ENCODE measurements at places on chromosomes 2 and 18.

- DNase-seq = no peak
Observed at GRCh38 chr2:119647440-119648169, 31.4 kb upstream of the TMEM177 start.

GRCh38 chr18:70334728-70335329, 46.0 kb downstream of the SOCS6 start:
- peak; percentile 12 for DNase-seq

GRCh38 chr18:8480506-8481328, 128.5 kb upstream of the RAB12 start:
- DNase-seq = peak; percentile 65

- DNase-seq = no peak
Observed at GRCh38 chr2:25421289-25421688, 79.6 kb upstream of the DNMT3A start.

GRCh38 chr2:64581777-64582539, 57.8 kb downstream of the AFTPH start:
- no peak for DNase-seq

- DNase-seq = no peak
Observed at GRCh38 chr2:60033325-60033724, 520.1 kb downstream of the BCL11A start.

- DNase-seq = peak; percentile 66
Observed at GRCh38 chr2:179917272-179917671, 55.9 kb upstream of the ZNF385B start.

DNA sequence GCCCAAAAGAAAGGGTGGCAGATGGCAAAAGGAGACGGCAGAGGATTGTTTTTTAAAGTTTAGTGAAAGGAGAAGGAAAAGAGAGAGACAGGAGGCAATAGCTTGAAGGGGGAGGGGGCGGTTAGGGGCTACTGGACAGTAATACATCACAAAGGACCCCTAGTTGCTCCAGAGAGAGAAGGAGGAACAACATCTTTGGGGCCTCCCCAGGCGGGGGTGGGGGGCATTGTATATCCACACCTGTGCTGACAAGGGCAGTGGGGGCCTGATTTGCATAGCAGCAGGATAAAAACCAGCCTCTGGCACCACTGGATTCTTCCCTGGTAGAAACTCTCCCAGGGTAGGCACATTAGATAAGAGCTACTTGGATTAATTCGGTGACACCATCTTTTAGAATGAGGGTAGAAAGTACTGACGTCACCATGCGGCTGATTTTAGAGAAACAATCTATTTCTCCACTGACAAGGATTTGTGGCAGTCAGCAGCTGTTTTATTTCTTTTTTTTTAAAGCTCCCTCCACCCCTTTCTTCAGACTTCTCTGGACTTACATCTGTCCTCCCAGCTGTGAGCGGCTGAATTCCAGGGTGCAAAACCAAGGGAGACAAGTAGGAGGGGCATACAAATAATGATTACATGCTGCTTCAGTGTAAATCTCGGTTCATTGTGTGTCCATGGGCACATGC, 199.8 kb upstream of the NRP2 start:
- no peak for DNase-seq

GRCh38 chr2:238820916-238821315, 27.0 kb upstream of the TWIST2 start:
- peak; percentile 75 for DNase-seq

DNA sequence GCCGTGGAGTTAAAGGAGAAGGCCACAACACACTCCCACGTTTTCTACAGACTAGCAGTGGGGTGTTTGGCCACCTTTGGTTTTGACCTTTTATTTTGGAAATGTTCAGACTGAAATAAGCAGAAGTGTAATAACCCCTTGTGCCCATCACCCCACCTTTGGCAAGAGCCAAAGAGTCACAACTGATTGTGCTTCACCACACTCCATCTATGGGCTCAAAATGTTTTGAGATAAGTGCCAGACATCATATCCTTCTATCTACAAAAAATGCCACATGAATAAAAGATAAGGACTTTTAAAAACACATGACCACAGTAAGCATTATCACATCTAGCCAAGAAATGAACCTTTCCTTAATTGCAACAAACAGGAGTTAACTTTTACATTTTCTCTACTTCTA, 9.9 kb upstream of the GPR35 start:
- no peak for DNase-seq

DNA sequence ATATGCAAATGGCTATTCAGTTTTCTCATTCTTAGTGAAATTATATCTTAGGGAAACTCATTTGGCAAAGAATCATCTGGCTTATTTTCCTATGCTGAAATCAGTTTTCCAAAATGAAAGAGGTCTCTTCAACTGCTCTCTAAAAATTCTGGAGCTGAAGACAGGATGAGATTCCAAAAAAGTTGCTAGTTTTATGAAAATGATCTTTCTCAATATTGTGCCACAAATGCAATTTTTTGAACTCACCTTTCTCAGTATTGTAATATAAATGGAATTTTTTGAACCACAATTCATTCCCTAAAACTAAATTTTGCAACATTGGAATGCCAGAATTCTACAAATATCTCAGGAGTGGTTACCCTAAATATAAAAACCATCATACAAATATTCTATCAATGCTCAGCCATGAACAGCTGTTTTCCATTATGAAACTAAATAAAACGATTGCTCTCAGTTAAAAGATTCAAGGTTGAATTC, 147.7 kb upstream of the PKDCC start:
- DNase-seq = no peak

- DNase-seq = peak; percentile 17
Observed at GRCh38 chr2:175147186-175147585, 20.8 kb downstream of the ATF2 start.

DNA sequence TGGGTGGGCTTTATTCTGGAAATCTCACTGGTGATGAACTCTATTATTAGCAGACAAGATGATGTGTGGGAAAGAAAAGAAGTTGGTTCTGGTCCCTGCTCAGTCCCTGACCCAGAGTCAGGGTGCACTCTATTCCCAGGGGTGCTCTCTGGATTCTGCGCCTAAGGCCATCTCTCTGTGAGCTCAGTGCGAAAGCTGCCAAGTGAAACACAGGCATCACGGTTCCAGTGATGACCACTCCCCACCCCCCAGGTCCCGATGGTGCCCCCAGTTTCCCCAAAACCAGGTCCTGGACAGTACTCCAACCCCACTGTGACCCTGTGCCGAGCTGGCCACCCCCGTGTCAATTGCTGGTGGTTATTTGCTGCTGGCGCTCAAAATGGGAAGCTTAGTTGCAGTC, 30.1 kb downstream of the RHOB start:
- DNase-seq = no peak

DNA sequence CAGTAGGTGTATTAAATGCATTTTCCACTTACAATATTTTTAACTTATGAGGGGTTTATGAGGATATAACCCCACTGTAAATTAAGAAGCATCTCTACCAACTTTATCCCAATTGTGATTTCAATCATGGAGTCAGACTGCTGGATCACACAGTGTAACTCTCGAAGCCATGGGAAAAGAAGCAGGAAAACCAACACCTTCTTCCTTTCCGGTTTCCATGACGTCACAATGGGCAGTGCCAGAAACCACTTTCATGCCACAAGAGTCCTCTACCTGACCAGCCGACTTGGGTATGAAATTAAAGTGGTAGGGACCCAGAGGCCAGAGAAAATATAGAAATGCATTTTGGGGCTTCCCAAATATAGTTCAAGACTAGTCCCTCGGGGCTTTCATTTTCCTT, 4.2 kb downstream of the RNF152 start:
- DNase-seq = no peak

DNA sequence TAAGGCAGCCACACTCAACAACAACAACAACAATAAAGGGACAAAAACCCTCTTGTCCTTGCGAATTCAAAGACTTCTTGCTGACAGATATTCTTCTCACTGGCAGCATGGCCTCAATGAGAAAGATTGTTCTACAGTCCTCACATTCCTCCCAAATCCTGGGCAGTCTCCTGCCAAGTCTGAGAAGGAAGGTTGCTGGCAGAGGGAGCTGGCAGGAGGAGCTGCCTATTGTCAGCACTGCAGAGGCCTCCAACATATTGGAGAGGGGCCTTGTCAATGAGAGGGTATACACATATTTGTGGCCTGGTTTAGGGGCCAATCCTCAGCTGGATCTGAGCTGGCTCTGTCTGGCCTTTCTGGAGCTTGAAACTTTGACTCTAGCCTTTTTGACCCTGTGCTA, 63.5 kb downstream of the LAMA3 start:
- DNase-seq = peak; percentile 15

DNA sequence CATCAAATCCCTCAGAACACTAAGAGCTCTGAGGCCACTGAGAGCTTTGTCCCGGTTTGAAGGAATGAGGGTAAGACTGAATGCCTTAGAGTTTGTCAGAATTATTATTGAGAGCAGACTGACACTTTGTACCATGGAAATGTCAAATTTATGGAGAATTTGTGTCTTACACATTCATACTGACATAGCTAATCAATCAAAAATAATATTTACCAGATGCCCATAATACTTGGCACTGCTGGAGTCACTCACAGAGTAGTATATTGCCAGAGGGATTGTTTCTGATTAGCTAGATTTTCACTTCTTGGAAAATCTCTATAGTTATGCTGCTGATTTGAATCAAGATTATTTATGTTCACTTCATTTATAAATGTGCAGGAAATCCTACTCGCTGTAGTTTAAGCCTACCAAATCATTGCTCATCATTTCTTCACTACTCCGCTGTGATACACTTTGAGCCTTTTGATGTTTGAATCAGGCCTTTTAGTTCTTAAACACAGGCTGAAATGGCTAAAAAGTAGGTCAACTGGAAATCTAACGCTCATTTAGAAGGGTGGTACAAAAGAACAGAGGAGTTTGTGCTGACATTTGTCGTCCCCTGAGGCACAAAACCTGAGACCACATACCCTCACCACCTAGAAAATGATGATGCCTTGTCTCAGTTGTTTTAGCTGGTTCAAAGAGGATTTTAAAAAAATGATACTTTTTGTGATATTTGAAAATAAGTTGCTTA, 96.1 kb upstream of the CSRNP3 start:
- DNase-seq = no peak

DNA sequence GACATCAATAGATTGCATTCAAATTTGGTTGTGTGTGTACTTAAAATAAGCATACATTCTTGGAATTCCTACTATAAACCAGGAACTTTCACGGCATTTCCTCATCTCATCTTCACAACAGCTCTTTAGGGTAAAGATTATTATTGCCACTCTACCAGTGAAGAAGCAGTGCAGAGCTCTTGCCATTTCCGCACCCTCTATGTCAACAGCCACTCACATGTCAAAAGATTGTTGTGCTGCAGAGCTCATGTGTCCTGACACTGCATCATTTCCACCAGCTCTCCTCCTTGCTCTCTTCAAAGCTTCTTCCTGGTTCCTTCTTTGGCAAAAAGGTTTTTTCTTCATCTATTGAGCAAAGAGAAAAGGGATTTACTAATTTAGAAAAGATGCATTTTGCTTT, 26.5 kb upstream of the L3MBTL4 start:
- peak; percentile 1 for DNase-seq

DNA sequence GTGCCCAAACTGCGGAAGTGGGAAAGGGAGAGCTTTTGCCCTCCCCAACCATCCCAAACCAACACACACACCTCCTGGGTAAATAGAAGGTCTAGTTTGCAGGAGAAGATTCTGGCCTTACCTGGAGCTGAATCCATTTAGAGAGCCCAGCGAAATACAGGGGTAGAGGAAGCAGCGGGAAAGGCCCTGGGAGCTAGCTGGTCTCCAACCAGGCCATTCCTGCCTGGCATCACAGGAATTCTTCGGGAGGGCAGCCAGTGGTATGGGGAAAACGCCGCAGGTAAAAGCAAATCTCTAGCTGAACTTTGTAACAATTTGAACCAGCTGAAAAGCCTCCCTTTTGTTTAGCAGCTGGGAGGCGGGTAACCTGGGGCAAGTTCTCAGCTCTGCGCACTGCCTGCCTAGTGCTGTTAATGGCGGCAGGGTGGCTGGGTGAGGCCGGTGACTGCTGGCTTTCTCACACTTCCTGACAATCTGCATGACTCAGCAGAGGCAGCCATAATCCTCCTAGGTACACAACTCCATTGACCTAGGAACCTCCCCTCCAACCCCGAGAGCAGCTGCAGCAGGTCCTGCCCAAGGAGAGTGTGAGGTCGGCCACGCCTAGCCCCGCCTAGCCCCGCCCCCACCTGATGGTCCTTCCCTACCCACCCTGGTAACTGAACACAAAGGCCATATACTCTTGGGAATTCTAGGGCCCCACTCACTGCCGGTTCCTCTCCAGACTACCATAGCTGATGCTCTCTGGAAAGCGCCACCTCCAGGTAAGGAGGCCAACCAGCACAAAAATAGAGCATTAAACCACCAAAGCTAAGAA, 483.8 kb upstream of the REG3G start:
- no peak for DNase-seq

DNA sequence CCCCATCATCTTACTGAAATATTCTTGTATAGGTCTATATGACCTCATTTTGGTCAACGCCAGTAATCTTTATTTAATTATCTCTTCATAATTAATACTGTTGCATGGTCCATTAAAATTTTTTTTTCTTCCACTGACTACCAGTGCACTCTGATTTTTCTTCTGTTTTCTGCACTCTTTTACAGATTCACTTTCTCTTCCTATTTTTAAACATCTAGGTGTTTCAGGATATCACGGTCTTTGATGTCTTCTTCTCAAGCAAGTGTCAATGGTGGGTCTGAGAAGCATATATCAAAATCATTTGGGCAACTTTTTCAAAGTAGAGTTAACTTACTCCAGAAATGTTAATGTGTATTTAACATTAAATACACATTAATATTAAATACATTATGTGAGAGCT, 51.4 kb downstream of the CCDC141 start:
- no peak for DNase-seq

- DNase-seq = no peak
Observed at GRCh38 chr2:151651274-151651673, 83.0 kb downstream of the NEB start.

- DNase-seq = no peak
Observed at GRCh38 chr18:23583071-23583865, 3.0 kb downstream of the NPC1 start.

- no peak for DNase-seq
Observed at GRCh38 chr18:44170208-44170880, 510.3 kb upstream of the SETBP1 start.

- peak; percentile 72 for DNase-seq
Observed at GRCh38 chr18:48872234-48873145, 78.3 kb downstream of the SMAD7 start.

GRCh38 chr2:198440833-198441232, 636.4 kb downstream of the PLCL1 start:
- no peak for DNase-seq

- no peak for DNase-seq
Observed at GRCh38 chr18:13608791-13609532, 117.4 kb downstream of the FAM210A start.

DNA sequence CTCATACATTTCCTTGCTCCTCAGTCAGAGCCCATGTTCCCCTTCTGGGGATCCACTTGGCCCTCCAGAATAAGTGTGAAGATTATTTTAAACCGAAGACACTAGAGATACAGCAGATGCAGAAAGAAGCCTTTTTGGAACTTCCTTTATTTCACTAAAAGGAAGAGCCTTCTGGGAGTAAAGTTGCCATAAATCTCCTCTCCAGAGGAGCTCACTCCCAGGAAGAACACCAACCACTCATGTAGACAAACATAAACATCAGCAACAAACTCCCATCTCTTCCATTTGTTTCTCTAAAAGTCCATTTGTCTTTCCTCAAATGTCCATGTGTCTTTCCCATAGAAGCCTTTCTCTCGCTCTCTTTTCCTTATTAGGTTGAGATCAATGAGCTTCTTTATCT, 62.4 kb upstream of the MSH6 start:
- DNase-seq = no peak

GRCh38 chr2:205683502-205684367, 1.4 kb downstream of the NRP2 start:
- peak; percentile 82 for DNase-seq

- no peak for DNase-seq
Observed at GRCh38 chr18:62438018-62438329, 84.9 kb upstream of the ZCCHC2 start.

Data from EH (cell line).